HepG2 (cell line): ENCODE measurements at places on chromosomes 3 and 15. TPM values are rescaled to one million over a fixed set of nuclear protein-coding genes. Genes with fewer than 3 reads are reported as not detected.

The FSTL1 gene
- total RNA-seq: 0.07 and 0.17 TPM in 2 replicates

DNA sequence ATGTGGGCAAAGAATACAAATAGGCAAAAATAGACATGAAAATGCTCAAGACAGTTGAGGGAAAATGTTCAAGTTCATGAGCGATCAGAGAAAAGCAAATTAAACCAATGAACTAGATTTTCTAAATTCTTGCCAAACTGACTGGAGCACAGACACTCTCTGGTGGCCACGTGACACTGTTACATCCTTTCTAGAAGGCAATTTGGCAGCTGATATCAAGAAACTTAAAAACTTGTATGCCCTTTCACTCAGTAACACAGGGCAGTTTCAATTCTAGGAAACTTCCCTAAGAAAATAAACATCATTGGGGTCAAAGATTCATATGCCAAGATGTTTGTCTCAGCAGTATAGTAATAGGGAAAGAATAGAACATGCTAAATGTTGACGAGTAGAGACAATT lies 52.2 kb downstream of the ABHD5 start:
- no peak for DNase-seq

DNA sequence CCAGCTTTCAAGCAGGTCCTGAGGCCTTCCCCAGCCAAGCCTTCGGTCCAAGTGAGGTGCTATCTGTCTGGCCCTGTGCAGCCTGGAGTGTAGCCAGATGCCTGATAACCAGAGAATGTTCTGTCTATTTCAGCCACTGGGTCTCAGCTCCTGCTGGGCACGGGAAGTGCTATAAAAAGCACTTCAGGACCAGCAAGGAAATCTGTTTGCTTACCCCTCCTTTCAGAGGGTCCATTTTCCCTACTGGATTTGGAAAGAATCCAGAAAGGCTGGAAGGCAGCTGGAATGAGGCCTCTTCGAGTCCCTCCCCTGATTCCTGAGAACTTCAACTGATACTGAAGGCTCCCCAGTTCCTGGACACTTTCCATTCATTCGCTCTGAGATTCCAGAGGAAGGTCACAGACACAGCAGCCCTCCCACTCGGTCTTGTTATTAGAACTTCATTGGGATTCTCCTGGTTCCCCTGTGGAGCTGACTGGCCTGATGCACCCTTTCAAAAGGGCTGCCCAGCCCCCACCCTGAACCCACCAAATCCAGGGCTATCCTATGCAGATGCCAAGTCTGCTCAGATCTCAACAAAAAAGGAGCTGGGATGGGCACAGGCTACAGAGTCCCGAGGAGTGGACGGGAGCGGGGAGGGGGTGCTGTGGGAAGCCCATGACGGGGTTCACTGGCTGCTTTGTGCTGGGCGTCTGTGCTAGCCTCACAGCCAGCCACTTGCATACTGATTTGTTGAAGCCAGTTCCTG lies 70.4 kb downstream of the UMPS start:
- DNase-seq: no peak

GRCh38 chr3:177084616-177085015 lies 112.7 kb downstream of the TBL1XR1 start:
- no peak for DNase-seq

GRCh38 chr15:99951511-99951910 lies 218.3 kb upstream of the LYSMD4 start:
- DNase-seq: no peak

- no peak for DNase-seq
These were observed 494.2 kb upstream of the AGTR1 start for GRCh38 chr3:148203297-148204010.

GRCh38 chr3:4814305-4814903 lies 164.8 kb upstream of the BHLHE40 start:
- no peak for DNase-seq

GRCh38 chr3:182920515-182921084 lies 59.7 kb downstream of the DCUN1D1 start:
- no peak for DNase-seq

DNA sequence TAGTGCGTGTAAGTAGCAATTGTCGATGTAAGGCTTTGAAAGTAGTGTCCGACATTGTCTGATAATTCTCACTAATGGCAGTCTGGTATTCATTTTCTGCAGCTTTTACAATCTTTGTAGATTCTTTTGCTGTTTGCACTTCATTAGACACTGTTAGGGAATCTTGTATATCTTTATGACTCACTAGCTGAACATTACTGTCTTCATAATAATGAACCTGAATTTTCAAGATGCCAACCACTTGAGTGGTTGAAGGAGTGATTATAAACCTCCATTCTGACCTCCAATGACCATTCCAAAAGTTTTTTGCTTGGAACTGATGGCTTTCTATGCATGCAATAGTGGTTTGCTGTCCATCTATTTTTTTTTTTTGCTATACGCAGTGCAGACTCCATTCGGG lies 76.4 kb upstream of the MFGE8 start:
- DNase-seq: no peak

DNA sequence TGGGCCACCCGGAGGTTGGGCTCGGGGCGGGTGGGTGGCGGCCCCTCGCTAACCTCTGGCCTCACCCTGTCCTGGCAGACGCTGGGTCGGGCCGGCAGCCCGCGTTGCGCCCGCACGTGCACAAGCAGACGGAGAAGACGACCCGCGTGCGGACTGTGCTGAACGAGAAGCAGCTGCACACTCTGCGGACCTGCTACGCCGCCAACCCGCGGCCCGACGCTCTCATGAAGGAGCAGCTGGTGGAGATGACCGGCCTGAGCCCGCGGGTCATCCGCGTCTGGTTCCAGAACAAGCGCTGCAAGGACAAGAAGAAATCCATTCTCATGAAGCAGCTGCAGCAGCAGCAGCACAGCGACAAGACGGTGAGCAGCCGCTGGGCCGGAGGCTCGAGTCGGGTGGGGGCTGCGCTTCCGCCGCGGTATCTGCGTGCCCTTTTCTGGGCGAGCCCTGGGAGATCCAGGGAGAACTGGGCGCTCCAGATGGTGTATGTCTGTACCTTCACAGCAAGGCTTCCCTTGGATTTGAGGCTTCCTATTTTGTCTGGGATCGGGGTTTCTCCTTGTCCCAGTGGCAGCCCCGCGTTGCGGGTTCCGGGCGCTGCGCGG lies 3.7 kb downstream of the ISL2 start:
- DNase-seq: no peak

- DNase-seq: no peak
These were observed 98.8 kb upstream of the PLXND1 start for GRCh38 chr3:129705274-129705673.

The LRRC31 gene
- total RNA-seq: not detected in 2 replicates

The GABRR3 gene
- 0.31 and 0.42 TPM in 2 replicates for total RNA-seq

GRCh38 chr3:38616111-38616510 lies 33.4 kb downstream of the SCN5A start:
- no peak for DNase-seq

The VGLL4 gene
- 19.8 and 23.2 TPM in 2 replicates for total RNA-seq

DNA sequence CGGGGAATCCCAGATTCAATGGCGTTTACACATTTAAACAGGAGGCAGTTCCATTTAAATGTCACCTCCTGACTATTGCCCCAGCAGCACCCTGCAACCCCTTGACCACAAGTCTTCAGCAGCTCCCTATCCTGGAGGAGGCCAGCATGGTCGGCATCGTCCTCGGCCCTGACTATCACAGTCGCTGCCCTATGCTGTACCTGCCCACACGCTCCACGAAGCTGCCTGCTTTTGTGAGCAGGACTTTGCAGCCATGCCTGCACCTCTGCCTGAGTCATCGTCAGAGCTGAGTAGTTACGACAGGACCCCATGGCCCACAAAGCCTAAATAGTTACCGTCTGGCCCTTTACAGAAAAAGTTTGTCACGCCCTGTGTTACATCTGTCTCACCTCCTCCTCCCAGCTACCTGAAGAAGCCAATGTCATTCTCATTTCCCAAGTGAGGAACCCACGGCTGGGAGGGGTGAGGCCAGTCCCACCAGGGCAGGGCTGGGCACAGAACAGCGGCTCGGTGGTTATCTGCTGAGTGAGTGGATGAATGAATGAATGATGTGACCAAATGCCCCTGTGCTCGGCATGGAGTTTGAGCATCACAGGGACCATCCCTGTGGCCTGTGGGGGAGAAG lies 47.8 kb upstream of the IQSEC1 start:
- DNase-seq: no peak

The ALDH1A3 gene
- not detected in 2 replicates for total RNA-seq

The SLC9A9 gene
- not detected in 2 replicates for total RNA-seq
